ENCODE measurements at places on chromosomes 5 and 9.

DNA sequence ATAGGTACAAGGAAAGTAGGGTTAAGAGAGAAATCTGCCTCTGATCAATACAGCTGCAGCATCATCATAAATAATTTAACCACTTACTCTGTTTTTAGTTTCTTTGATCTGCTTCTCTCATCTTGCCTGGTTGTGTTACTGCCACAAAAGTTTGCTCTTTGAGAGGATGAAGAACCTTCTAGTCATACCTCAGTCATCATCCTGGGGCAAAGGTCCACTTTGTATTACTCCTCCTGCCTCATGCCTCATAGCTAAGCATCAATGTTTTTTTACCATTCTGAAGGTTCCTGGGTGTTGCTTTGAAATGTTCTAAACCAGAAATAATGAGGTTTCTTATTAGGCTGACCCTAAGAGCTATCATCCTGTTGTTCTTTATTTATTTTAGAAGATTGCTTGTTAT, 17.1 kb upstream of the TRIM36 start:
- DNase-seq, result no peak

DNA sequence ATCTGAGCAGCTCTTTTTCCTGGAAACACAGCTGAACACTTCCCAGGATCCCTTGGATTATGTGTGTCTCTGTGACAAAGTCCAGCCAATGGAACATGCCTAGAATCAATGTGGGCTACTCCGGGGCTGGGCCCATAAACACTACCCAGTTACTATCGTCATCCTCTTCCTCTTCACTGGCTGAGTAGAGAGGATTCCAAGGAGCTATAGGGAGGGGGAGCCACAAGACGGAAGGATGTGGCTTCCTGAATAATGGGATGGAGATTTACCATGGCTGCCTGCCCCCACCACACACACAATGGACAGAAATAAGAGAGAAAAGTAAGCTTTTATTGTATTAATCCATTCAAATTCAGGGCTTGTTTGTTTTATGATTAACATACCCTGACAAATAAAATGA, 22.1 kb upstream of the TAS2R1 start:
- no peak for DNase-seq

DNA sequence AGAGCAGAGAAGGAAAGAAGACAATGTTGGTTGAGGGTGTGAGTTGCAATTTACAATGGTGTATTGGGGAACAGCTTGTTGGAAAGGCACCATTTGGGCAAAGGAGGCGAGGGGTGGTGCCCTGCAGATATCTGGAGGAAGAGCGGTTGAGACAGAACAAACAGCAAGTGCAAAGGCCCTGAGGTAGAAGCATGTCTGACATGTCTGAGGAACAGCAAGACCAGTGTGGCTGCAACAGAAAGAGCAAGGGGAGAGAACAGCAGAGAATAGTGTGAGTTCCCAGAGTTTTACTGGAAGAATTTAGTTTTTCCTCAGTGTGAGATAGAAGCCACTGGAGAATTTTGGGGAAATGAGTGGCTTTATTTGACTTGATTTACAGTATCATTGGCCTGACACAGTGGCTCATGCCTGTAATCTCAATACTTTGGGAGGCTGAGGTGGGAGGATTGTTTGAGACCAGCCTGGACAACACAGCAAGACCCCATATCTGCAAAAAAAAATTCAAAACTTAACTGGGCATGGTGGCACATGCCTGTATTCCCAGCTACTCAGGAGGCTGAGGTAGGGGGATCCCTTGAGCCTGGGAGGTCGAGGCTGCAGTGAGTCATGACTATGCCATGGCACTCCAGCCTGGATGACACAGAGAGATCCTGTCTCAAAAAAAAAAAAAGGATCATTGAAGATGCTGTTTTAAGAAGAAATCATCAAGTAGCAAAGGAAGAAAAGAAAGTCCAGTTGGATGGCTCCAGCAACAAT, 13.6 kb downstream of the CMBL start:
- no peak for DNase-seq

- DNase-seq, result no peak
Measured at GRCh38 chr9:109733690-109734089, 46.3 kb upstream of the PALM2AKAP2 start.

DNA sequence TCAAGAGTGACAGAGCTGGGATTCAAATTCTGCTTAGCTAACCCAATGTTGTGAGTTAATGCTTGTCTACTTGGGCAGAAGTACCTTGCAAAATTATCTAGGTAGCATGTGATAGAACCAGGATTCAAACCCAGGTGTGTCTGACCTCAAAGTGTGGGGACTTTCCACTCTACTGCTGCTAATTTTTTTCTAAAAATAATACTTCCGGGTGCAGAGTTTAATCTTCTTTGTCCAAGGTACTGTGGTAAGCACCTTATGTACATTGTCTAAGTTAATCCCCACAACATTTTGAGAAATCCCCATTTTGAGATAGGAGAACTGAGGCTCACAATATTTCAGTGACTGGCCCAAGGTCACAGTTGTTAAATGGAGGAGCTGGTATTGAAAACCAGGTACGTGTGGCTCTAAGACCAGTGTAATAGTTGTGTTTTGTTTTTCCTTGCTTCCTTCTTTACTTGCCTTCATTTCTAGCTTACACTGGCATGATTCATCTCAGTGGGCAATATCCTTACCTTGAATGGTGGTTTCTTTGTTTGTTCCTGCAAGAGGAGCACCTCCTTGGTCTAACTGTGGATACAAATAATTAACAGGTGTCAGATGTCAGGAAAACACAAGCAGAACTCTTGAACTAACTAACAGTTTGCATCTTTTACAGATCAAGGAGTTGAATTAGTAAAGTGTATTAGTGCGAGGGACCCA, 7.5 kb downstream of the ALDOB start:
- no peak for DNase-seq

DNA sequence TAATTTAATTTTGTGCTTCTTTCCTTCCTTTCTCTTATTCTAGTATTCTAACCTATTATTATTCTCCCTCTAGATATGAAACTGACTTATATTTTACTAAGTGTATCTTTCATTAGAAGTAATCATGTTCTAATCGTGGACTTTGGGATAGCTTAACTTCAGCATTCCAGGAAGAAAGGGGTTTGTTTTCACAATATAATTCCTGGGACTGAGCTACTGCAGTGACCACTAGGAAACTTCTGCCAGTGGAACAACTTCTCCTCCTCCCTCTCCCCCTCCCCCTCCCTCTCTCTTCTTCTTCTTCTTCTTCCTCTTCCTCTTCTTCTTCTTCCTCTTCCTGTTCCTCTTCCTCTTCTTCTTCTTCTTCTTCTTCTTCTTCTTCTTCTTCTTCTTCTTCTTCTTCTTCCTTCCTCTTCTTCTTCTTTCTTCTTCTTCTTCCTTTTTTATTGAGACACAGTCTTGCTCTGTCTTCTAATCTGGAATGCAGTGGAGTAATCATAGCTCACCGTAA, 127.9 kb downstream of the NNT start:
- DNase-seq, result no peak

DNA sequence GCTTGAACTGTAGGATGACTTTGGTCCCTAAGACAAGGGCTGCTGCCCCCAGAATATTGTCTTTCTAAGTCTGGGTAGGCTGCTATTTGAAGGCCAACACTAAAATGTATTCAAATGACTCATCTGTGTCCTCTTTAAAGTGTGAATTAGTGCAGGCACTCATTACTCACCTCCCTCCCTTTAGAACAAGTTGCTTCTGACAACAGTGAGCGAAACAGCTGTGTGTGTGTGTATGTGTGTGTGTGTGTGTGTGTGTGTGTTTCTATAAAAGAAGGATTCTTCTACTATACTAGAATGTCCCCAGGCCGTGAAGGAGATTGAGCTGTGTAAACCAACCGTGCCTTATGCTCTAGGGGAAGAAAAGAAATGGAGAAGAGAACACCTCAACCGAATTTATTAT, 1337.2 kb downstream of the PTPRD start:
- no peak for DNase-seq

- no peak for DNase-seq
Measured at GRCh38 chr5:39618391-39618790, 193.6 kb upstream of the DAB2 start.

DNA sequence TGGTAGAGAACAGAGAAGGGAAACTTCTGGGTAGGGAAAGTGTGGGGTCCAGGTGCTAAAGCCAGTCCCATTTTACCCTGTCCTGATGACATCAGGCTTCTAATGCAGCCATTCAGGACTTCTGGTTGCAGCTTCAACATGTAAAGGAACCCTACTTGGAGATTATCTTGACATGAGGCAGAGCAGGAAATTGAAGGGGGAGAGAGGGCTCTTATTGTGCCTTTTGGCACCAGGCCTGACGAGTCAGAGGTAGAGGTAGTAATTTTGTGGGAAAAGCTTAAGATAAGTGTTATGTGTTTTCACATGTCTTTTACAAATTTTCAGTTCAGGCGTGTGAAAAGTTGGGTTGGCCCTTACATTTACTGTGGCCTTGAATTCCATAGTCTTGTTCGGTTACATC, 102.4 kb upstream of the APC start:
- DNase-seq, result no peak

DNA sequence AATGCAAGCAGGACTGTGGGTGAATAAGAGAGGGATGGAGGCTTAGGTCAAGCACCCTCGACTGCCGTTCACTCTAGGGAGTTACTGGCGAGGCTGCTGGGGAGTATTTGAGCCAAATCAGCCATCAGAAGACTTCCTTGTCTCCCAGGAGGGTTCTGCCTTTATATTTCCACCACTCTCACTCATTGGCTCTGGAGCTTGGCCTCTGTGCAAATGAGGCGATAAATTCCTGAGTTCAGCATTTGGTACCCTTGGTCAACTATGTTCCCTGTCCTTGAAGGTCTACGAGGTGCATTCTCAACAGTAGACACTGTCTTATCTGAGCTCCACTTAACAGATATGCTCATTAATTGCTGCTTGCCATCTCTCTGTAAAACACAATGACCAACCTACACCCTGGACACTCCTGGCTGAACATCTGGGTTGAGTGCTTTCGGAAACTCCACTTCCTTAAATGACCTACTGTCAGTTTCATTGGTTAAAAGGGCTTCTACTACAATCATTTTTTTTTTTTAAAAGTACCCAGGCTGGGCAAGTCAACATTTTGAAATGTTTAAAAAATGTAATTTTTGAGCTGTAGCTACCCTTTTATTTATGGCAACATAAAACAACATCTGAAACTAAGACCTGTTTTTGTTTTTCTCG, 153.2 kb downstream of the NTRK2 start:
- no peak for DNase-seq

GRCh38 chr9:104386425-104387069, 117.5 kb upstream of the OR13F1 start:
- DNase-seq, result no peak

DNA sequence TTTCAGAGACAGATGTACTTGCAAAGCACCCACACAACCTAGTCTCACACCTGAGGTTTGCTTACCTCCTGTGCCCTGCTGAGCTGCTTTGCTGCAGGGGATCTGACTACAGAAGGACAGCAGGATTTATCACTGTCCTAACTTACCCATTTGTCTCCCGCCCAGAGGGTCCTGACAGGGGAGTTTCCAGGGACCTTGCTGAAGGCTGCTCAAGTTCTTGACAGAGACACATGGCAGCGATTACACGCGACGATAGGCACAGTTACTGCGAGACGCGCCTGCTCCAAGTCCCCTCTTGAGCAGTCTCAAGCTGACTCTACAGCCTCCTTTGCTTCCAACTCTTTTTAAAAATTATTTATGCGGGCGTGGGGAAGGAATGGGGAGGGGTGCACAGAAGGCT, 24.6 kb upstream of the GALNT10 start:
- DNase-seq, result no peak

DNA sequence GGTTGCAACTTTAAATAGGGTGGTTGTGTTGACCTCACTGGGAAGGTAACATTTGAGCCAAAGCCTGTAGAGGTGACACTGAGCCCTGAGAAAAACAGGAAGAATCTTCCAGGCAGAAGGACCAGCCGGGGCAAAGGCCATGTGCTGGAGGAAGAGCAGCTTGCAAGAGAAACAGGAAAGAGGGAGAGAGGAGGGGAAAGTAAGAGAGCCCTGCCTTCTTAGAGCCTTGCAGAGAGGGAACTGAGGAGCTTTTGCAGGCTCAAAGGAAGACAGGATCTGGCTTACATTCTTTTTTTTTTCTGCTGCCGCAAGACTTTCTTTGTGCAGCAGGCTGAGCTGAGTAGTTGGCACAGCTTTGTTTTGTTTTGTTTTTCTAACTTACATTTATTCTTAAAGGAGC, 17.4 kb downstream of the C9orf153 start:
- no peak for DNase-seq

DNA sequence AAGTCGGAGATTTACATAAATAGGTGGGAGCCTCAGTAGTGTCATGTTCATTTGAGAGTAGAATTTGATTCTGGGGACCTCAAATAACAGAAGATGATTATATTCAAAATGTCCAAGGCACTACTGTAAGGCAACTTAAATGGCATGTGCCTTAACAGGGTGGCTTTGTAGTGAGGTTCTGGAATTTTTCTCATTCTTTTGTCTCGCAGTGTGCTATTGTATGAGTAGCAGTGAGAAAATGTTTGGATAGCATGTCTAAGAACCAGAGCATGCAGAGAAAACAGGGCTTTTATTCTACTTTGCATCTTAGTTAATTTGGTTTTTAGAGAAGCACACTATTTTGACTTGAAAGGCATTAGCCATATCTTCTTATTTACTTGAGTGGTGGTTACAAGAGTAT, 25.0 kb downstream of the MAST4 start:
- no peak for DNase-seq

DNA sequence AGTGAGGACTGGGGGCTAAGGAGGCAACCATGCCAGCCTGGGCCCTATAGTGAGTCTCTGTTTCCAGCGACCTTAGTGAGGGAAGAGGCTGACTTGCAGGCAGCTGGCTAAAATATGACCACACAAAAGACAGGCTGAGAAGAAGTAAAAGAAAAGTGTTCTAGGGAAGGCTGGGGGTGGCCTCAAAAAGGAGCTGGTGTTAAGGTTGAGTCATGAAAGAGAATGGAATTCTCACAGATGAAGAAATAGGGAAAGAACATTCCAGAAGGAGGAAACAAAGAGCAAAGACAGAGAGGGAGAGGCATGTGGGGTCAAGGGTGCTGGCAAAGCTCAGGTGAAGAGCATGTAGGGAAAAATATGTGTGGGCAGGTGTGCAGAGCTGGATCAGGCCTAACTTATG, 302.7 kb upstream of the RFX3 start:
- DNase-seq, result no peak

GRCh38 chr9:3888497-3888858, 362.7 kb upstream of the RFX3 start:
- DNase-seq, result no peak

DNA sequence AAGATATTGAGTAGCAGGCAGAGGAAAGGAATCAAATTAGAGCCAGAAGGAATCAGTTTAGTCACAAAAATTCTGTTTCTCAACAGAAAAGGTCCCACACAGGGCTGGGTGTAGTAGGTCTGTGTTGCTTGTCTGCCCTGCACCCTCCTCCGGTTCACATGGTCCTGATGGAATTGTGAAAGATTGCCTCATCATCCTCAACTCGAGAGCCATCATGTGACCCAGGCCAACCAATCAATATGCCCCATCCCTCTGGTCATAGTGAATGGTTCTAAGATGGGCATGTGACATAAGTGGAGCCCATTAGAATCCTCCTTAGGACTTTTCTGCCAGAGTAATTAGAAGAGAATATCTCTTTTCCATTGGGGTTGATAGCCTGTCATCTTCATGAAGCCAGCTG, 56.7 kb upstream of the RAD23B start:
- no peak for DNase-seq

DNA sequence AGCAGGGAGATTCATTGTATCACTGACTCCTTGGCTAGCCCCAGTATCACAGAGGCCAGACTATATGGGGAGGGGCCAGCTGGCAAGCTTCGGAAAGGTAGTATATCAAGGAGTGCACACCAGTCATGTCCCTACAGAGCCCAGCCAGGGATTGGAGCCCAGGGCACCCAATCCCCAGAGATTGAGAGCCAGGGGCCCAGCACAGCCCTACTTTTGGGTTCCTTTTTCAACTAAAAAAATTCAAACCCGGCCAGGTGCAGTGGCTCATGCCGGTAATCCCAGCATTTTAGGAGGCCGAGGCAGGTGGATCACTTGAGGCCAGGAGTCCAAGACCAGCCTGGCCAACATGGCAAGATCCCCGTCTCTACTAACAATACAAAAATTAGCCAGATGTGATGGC, 5.4 kb upstream of the MYORG start:
- no peak for DNase-seq

Data from CD4-positive, alpha-beta T cell (primary cell).